Mesothelial cell of epicardium (in vitro differentiated cells): ENCODE measurements at places on chromosomes 1 and 21. TPM values are rescaled to one million over a fixed set of nuclear protein-coding genes. Genes with fewer than 3 reads are reported as not detected.
A peak's percentile ranks its signal among the peaks of the same experiment; 100 is the strongest.

OR2L8 gene
- total RNA-seq, result not detected in 3 replicates

- H3K36me3 ChIP-seq, result no peaks in the 10 kb centered on the region
- peak overlapping the region; percentile 47 for H3K27ac ChIP-seq
- no peaks in the 10 kb centered on the region for H3K27me3 ChIP-seq
Measured at GRCh38 chr1:28886731-28887418, 27.5 kb upstream of the EPB41 start.

GRCh38 chr1:96236156-96236739 lies 485.3 kb upstream of the PTBP2 start:
- H3K4me1 ChIP-seq, result peaks cover 27% of the 10 kb centered on the region
- H3K36me3 ChIP-seq, result no peaks in the 10 kb centered on the region
- no peak for DNase-seq

- no peak overlapping the region for H3K27ac ChIP-seq
- H3K36me3 ChIP-seq, result no peaks in the 10 kb centered on the region
- peaks cover 26% of the 10 kb centered on the region for H3K27me3 ChIP-seq
- DNase-seq, result no peak
Measured at GRCh38 chr21:35025206-35026152, 23.6 kb downstream of the RUNX1 start.

DNA sequence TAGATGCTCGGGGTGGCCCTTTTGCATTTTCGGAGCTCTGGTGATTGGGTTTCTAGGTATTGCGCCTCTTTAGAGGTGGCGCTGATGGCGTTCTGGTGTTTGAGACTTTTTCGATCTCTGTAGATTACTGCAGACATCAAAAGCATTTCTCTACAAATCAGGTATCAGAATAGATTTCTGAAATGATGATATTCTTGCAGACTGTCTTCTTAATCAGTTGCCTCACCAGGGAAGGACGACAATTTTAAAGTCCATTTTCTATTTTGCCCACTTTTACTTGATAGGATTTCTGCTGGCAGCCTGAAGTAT lies 65.2 kb upstream of the VAMP3 start:
- peak overlapping the region; percentile 62 for H3K4me3 ChIP-seq
- no peaks in the 10 kb centered on the region for H3K36me3 ChIP-seq
- no peak for DNase-seq
- H3K27me3 ChIP-seq, result peaks cover 82% of the 10 kb centered on the region

DNA sequence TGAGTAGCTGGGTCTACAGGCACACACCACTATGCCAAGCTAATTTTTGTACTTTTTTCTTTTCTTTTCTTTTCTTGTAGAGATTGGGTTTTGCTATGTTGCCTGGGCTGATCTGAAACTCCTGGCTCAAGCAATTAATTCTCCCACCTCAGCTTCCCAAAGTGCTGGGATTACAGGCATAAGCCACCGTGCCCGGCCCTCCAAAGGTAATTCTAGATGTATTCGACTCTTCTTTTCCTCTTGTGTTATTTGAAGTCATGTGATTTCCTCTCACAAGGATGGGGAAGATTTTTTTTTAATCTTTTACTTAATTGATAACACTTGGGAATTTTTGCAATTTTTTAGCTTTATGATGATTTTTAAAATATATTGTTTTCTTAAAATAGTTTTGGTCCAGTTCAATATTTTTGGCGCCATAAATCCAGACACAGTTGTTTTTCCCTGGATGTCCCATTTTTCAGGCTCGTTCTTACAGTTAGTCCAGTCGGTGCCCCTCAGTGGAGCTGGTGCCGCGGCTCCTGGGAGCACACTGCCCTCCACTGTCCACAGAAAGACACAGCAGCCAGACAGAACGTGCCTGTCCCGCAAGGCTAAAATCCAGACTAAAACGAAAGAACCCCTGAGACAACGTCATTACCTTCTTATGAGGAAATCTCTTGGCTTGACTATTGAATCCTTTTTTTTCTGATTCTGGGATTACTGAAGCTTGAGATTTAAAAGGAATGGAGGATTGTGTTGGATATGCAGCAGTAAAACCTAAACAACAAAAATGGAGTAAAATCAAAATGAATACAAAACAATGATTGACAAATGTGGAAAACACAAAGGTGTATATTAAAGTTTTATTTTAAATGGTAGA lies 22.4 kb downstream of the STPG1 start:
- peaks cover 33% of the 10 kb centered on the region for H3K4me1 ChIP-seq
- peak overlapping the region; percentile 91 for H3K27ac ChIP-seq
- no peaks in the 10 kb centered on the region for H3K27me3 ChIP-seq
- H3K36me3 ChIP-seq, result peaks cover 3% of the 10 kb centered on the region

DNA sequence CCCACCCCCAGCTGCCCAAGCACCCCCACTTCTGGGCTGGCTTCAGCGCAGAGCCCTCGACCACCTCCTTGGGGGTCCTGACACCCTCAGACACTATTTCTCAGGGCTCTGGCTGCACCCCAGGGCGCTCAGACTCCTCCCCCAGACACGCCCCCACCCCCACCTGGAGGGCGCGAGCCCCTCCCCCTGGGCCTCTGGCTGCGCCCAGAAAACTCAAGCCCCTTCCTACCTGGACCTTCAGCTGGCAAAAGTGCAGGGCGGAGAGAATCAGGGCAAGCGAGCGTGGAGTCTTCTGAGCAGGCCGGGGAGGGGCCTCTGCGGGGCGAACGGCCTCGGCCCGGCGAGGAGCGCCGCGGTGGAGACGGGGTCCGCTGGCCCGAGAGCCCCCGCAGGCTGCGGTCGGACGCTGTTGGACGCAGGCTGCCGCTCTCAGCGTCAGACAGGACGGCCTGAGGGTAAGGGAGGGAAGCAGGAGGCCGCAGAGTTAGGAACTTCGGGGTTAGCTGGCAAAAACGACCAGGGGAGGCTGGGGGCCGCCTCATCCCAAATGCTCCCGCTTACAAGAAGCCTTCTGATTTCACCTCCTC lies 17.4 kb upstream of the NBPF1 start:
- no peaks in the 10 kb centered on the region for H3K27me3 ChIP-seq
- H3K36me3 ChIP-seq, result peaks cover 71% of the 10 kb centered on the region
- H3K4me3 ChIP-seq, result no peak overlapping the region
- no peak overlapping the region for H3K27ac ChIP-seq
- no peaks in the 10 kb centered on the region for H3K4me1 ChIP-seq

GRCh38 chr1:76568573-76569238 lies 298.6 kb upstream of the ST6GALNAC5 start:
- no peak overlapping the region for H3K4me3 ChIP-seq
- peaks cover 4% of the 10 kb centered on the region for H3K36me3 ChIP-seq
- no peaks in the 10 kb centered on the region for H3K27me3 ChIP-seq
- H3K4me1 ChIP-seq, result peaks cover 27% of the 10 kb centered on the region

DNA sequence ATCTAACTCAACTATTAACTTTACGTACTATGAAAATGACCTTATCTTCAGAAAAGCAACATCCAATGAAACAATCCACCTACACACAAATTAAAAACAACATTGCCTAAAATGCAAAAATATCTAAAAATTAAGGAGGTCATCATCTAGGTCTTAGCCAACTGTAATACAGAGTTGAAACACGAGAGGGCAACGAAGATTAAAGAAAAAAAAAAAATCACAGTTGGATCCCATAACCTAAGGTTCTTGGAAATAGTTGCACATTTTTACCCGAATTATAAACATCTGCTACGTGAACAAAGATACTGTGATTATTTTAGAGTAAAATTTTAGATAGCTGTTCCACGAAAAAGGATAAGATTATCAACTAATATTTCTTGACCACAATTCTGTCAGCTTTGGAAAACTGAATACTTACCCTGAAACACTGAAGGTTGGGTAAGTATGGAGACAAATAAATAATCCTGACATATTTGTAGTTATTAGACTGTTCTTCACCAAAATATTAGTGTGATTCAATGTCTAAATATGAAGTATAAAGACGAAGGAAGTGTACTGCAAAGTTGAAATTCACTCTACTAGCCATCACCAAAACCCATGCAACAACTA lies 88.0 kb upstream of the AK4 start:
- H3K27ac ChIP-seq, result no peak overlapping the region
- H3K36me3 ChIP-seq, result peaks cover 25% of the 10 kb centered on the region
- H3K4me1 ChIP-seq, result peaks cover 3% of the 10 kb centered on the region
- DNase-seq, result no peak

DNA sequence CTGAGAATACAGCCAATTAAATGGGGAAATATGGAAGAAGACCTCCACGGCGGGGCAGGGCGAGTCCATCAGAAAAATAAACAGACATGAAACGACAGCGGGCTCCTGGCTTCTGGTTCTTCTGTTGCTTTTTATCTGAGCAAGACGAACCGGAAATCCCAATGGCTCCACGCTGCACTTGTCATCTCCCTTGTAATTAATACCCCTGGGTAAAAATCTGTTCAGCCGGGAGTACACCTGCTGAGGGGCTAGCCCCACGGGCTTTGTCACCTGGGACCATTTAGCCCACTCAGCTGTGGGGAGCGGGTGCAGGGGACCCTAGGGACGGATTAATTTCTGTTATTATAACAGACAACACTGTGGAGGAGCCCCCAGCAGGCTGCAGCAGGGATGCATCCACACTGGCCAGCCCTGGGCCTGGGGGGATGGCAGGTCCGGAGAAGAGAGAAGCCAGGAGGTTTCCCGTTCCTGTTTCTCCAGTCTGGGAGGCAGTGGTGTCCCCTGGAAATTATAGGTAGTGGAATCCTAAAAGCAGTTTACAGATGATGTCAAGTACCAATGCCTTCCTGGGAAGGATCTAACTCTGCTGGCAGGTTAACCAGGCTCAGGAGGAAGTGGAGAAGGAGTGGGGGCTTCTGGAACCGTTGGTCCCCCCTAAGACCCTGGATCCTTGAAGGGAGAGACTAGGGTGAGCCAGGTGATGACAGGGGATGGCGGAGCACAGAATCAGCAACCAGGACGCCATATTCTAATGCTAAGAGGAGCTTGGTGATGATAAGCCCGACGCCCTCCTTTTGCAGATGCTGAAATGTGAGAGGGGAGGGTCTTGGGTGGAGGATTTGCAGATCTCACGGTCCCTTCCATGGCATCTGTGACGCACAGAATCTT lies 566.1 kb downstream of the PTPRU start:
- no peak overlapping the region for H3K4me3 ChIP-seq
- peaks cover 35% of the 10 kb centered on the region for H3K27me3 ChIP-seq
- peaks cover 14% of the 10 kb centered on the region for H3K4me1 ChIP-seq
- no peaks in the 10 kb centered on the region for H3K36me3 ChIP-seq
- no peak for DNase-seq
- H3K27ac ChIP-seq, result no peak overlapping the region

GRCh38 chr1:15740924-15741850 lies 1.1 kb upstream of the TMEM82 start:
- H3K27me3 ChIP-seq, result no peaks in the 10 kb centered on the region
- no peaks in the 10 kb centered on the region for H3K36me3 ChIP-seq
- no peak overlapping the region for H3K27ac ChIP-seq
- H3K4me3 ChIP-seq, result no peak overlapping the region
- peak; percentile 80 for DNase-seq
- peaks cover 5% of the 10 kb centered on the region for H3K4me1 ChIP-seq
